ENCODE measurements at places on chromosomes 1 and 21.
A peak's percentile ranks its signal among the peaks of the same experiment; 100 is the strongest.

DNA sequence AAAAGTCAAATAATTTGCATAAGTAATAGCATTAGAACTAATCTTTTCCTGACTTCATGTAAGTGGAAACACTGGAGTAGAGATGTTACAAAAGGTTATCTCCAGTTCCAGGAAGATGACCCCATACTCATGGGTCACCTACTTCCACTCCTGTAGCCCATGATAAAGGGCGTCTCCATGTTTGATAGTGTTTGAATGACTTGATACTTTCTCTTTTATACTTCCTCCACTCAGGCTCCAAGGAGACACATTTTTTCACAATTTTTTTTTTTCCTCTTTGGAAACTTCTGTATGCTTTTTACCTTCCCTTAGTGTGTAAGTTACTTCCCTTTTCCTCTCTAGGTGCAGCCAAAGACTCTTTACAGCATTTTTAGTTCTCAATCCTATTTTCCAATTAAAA is 382.1 kb upstream of the B3GALT2 start:
- DNase-seq = no peak

DNA sequence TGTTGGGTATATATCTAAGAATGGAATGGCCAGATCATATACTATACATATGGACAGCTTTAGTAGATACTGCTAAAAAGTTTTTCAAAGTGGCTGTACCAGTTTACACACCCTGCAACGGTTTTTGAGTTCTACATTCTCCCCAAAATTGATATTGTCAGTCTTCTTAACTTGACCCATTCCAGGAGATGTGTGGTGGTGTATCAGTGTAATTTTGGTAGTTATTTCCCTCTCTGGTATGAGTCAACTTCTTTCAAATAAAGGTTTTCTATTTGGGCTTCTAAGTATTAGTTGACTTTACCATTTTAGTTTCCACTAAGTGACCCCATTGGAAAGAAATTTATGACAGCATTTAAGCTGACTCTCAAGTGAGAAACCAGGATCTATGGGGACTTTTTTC is 29.2 kb downstream of the INKA2 start:
- no peak for DNase-seq

GRCh38 chr1:1206376-1206965 is at the start of gene TNFRSF18:
Gene TNFRSF18, minus strand, starts transcription at chr1:1206592. Its CDS starts 21 bp downstream, at chr1:1206571.
- peak; percentile 47 for DNase-seq

DNA sequence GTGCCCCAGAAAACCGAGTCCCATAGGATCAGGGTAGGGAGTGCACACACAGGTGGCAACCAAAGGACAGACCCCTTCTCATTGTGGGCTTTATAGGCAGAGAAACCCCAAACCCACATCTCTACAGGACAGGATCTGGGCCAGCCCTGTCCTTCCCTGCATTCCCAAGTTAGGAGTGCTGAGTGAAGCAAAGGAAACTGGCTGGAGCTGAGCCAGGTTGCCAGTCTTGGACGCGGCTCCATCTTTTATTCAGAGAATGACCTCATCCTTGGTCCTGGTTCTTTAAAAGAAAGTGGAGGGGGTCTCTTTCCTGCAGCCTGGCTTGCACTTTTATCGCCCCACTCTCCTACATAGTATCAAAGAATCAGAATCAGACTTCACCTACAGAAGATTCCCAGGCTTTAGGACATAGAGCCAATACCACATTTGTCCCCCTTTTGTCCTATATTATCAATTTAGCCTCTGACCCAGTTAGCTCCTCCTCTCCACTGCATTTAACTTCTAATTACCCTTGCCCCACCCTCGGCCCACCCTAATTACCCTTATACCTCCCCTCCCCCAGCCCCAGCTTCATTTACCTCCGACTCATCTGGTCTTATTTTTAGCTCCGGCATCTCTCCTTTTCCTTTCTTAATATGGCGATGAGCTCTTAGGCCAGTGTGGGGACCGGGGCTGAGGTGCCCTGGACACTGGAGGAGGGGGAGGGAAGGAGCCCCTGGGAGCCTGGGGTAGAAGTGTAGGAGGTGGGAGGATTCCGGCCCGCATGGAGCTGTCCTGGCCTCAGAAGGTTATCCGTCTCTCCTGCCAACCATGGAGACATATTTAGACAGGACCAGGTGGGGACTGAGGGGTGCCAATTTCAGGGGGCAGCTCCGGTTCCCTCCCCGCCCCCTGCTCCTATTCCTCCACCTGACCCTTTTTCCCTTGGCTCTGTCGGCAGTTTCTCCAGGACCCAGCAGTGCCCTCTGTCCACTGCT is at the start of gene CASQ1:
TSS of gene CASQ1 (plus strand) at position 927 of the 977 bp plus-strand sequence. CDS start 177 bp downstream, outside the sequence.
- DNase-seq = no peak

- no peak for DNase-seq
Measured at GRCh38 chr1:99788896-99789295, 22.5 kb upstream of the FRRS1 start.

- no peak for DNase-seq
Measured at GRCh38 chr1:118504221-118504644, 319.2 kb upstream of the SPAG17 start.

DNA sequence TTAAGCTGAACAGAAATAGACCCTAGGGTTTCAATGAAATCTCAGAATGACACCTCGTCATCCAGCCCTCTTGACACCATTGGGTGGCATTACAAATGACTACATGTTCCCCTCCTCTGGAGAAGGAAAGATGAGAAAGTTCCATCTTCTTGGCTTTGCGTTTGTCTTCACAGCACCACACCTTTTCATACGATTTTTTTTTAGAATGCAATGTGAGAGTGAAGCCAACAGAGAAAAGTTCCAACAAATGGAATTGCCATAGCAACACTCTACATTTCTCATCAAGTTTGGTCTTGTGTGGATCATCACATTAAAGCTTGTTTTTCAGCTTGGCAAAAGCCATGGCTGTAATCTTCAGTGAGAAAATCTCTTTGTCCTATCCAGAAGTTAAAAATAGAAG is 183.4 kb upstream of the SNX7 start:
- no peak for DNase-seq

- no peak for DNase-seq
Measured at GRCh38 chr21:15669247-15669646, 60.5 kb upstream of the USP25 start.

- peak; percentile 92 for DNase-seq
Measured at GRCh38 chr1:206551986-206552326, 44.6 kb downstream of the RASSF5 start.

DNA sequence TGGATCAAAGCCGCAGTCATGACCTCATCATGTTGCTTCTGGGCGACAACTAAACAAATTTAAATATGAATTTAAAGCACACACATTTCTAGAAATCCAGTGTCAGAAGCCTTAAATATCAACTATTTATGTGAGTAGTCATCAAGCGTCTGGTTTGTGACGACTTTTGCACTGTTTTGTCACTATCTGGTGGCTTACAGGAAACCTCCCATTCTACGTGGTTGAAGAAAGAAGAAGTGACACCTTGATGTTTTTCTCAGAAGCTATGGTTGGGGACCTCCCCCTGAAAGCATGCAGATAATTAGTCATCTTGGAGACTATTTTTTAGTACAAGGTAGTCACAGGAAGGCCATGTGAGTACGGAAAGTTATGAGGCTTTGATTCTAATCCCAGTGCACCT is 58.5 kb downstream of the TENT5C start:
- peak; percentile 87 for DNase-seq

GRCh38 chr21:27422435-27422834 is 455.5 kb upstream of the ADAMTS5 start:
- DNase-seq = no peak

- DNase-seq = no peak
Measured at GRCh38 chr1:77415579-77415978, 133.8 kb downstream of the AK5 start.

GRCh38 chr1:242086706-242087105 is 87.8 kb upstream of the MAP1LC3C start:
- DNase-seq = no peak

- no peak for DNase-seq
Measured at GRCh38 chr1:114114185-114115094, 39.2 kb downstream of the SYT6 start.

- DNase-seq = no peak
Measured at GRCh38 chr1:31111290-31111951, 45.9 kb upstream of the PUM1 start.

- no peak for DNase-seq
Measured at GRCh38 chr1:43000271-43000670, 41.6 kb upstream of the SLC2A1 start.

- no peak for DNase-seq
Measured at GRCh38 chr1:51482881-51483280, 36.2 kb downstream of the EPS15 start.

GRCh38 chr1:39890880-39891279 is 7.6 kb upstream of the TRIT1 start:
- DNase-seq = no peak

DNA sequence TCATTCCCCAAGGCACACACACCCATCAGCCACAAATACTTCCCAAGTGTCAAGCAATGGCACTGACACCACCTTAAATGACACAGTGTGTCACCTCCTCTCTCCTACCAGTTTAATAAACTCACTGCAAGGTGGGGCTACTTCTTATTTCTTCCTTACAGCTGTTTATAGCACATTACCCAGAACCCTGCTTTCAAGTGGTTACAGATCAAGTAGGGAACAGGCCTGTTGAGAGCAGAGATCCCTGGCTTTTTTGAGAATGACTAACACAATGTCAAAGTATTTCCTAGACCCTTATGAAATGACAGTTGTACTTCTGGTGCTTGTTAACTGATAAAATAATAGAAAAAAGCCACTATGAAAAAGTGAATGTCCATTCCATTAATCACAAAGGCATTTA is 19.8 kb downstream of the ZBTB17 start:
- no peak for DNase-seq

DNA sequence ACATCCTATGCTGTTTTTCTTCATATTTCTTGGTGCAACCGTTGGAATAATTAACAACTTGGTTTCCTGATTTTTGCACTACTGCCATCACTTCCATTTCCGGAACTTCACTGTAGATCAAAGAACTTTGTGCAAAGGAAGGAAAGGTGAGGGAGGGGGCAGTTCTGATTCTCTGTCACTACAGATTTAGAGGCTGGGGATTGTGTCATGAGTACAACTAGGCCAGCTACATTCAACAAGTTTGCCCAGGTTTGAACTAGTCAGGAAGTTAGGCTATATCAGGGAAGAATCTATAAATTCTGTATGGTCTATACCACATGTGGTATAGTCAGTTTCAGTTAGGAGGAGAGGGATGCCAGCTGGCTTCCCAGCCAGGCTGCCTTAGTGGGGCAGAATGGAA is 84.2 kb downstream of the RGL1 start:
- DNase-seq = no peak

GRCh38 chr1:234696148-234696576 is 86.2 kb upstream of the IRF2BP2 start:
- no peak for DNase-seq

GRCh38 chr1:37448185-37448584 is 26.2 kb upstream of the ZC3H12A start:
- DNase-seq = no peak

DNA sequence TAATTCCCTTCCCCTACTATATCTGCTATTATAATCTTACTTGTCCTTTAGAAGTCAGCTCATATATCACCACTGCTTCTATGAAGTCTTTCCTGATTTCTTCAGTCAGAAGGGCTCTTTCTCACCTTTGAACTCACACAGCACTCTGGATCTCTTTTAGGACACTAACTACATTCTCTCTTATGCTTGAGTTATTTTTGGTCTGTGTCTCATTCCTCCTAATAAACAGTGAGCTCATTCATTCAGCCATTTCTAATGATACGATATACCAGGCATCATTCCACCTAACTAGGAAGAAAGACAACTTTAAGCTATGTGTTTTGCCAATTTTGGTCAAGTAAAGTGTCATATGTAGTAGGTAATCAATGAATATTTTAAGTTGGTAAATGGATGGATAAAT is 1.2 kb upstream of the STYXL2 start:
- no peak for DNase-seq

GRCh38 chr1:218702775-218703174 is 357.6 kb downstream of the TGFB2 start:
- DNase-seq = no peak

GRCh38 chr1:179996099-179996498 is 41.5 kb downstream of the CEP350 start:
- DNase-seq = no peak

All from immature natural killer cell (primary cell).